ENCODE measurements at places on chromosomes 4 and X.
A peak's percentile ranks its signal among the peaks of the same experiment; 100 is the strongest.

DNA sequence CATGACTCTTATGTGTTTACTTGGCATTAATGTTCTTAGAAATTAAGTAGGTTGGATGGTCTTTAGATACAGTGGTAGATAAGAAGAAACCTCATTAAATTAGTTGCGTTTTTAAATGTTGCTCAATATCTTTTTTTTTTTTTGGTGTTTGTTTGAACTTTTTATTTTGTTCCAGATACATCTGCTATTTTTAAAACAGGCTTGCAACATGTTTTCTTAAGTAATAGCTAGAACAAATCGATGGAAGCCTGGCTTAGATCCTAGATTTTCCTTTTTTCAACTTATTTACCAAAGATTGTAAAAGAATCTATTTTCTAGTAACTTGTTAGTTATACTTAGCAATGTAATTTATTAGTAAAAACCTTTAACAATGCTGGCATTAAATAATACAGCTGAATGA is 9.3 kb downstream of the CNKSR2 start:
- DNase-seq: no peak

- DNase-seq: no peak
Measured at GRCh38 chrX:21711129-21711847, 46.6 kb downstream of the SMPX start.

GRCh38 chrX:134717698-134718097 is 59.4 kb upstream of the PLAC1 start:
- DNase-seq: no peak

GRCh38 chr4:138458751-138459150 is 216.6 kb upstream of the SLC7A11 start:
- no peak for DNase-seq

DNA sequence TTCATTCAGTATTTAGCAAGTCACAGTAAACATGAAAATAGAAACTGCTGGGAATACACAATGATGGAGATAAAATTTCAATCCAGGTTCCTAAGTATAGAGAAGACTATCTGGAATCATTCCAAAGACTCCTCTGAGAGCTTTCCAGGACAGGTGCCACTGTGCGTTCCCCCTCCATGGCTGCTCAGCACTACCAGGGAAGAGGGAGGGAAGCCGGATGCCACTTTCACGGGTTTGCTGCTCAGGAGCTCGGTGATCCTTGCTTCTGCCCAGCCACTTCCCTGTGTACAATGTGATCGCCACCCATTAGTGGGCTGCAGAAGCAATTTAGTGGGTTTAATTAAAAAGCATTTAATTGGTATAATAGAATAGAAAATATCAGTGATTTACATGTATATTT is 94.5 kb downstream of the FNIP2 start:
- no peak for DNase-seq

DNA sequence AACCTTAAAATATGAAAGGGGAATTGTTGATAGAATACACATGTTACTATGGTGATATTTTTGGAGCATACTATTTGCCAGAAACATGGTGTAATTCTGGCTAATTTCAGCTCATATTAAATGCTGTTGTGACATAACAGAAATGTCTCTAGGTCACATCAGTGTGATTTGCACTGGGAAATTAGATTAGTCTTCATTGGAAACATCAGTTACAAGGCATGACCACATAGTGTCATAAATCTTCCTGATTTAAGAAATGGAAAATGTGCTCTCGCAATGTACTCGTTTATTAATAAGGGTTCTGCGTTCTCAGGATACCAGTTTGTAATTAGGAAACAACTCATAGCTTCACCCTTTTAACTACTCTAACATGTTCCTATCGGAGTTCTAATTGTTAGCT is 72.9 kb upstream of the GYPA start:
- no peak for DNase-seq

- DNase-seq: no peak
Measured at GRCh38 chr4:78360466-78360865, 191.1 kb upstream of the ANXA3 start.

GRCh38 chrX:45434231-45434630 is 233.6 kb upstream of the DIPK2B start:
- DNase-seq: no peak

DNA sequence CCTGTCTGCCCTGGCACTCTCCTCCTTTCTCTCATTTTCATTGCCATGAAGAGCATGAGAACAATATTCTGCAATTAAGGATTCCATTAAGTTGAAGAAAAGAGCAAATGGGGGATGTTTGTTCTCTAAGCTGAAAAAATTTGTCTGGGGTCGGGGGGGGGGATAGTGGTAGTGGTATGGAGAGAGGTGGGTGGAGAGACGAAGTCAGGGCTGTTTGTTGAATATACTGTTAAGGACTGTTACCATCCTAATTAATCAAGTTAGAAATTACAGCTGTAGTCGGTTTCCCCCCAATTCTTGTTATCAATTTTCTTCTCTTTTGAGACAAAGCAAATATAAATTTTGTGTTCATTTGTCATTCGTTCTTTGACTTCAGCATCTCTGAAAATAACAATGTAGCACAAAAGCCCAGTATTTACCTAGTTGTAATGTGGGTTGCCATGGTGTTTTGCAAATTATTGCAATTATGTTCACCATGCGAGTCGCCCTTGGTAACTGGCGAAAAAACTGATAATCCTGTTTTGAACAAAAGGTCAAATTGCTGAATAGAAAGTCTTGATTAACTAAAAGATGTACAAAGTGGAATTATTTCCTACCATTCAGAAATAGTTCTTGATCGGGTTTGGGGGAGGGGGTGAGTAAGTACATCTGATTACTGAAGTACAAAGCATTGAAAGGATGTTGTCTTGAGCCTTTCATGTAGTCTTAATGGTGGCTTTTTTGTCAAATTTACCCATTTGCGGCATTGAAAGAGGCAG is 139.1 kb downstream of the ARX start:
- DNase-seq: peak; percentile 19

DNA sequence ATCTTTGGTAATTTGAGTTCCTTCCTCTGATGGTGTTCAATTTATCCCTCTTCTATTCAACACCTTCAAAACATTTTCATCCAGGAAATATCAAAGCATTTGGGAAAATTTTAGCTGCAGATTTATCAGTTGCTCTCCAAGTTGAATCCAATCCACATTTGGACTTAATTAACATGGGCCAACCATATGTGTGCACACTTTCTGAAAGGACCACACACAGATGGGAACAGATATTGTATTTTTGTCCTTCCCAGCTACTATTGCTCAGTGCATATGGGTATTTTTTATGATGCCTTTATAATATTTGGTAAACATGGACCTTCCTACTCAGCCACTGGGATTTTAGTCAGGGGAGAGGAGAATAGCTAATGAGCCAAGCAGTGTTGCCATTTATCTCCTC is 65.2 kb downstream of the GLRA2 start:
- DNase-seq: no peak

DNA sequence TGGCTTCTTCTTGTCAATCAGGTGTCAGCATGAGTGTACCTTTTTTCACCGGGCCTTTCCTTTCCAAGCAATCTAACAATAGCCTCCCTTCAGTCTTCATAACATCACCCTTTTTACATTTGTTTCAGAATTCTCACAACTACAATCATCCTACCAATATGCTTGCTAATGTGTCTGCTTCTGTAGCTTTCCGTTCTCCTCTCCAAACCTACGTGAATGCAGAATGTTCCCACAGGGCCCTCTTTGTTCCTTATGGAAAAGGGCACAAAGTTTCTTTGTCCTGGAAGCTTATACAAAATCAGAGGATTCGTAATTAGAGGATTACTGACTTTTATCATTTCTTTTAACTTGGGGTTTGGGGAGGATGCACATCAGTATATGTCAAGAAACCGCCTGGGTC is 461.8 kb downstream of the CENPC start:
- no peak for DNase-seq

DNA sequence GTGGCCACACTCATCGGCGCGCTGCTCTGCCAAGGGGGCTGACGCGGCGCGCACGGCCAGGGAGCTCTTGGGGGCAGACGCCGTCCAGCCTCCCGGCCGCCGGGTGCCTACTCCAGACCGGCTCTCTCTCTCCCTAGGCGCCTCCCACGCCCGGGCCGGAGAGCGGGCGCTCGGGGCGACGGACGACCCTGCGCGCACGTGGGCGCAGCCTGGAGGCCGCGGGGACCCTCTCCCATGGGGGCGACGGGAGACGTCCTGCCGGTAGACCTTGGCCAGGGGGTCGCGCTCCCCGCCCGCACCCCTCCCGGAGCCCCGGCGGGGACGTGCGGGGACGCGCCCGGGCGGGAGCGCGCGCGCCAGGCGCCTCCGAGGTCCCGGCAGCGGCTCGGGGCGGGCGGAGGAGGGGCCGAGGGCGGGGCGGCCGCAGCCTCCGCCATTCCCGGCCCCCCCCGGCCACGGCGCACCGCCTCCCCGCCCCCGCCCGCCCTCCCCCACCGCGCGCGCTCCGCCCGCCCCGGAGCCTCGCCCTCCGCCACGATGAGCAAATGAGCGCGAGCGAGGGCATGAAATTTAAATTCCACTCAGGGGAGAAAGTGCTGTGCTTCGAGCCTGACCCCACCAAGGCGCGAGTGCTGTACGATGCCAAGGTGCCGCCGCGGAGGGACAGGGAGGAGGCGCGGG is at the start of gene MSL3:
Gene MSL3 (plus strand): TSS at position 519 of the 681 bp plus-strand sequence. CDS start 27 bp downstream, at position 546.
- DNase-seq: no peak
